Endodermal cell (in vitro differentiated cells): ENCODE measurements at places on chromosomes 11 and 22.

GRCh38 chr22:41657709-41658108 is 31.0 kb downstream of the SNU13 start:
- DNase-seq = no peak

- no peak for DNase-seq
Measured at GRCh38 chr11:75510004-75510722, 15.6 kb downstream of the GDPD5 start.

- no peak for DNase-seq
Measured at GRCh38 chr11:11757909-11758308, 83.9 kb upstream of the USP47 start.

DNA sequence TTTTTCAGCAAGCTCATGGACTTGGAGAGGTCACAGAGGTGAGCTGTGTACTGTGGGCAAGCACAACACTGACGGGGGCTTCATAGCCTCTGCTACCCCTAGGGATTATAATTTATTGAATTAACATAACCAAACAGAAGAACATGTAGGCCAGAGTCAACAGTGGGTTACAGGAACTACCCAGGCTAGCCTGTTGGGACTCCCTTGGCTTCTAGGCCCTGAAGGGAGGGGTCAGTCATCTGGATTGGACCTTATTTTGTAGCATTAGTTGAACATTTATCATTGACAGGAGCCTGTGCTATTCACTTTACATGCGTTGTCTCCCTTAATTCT is 56.9 kb downstream of the KREMEN1 start:
- DNase-seq = no peak

DNA sequence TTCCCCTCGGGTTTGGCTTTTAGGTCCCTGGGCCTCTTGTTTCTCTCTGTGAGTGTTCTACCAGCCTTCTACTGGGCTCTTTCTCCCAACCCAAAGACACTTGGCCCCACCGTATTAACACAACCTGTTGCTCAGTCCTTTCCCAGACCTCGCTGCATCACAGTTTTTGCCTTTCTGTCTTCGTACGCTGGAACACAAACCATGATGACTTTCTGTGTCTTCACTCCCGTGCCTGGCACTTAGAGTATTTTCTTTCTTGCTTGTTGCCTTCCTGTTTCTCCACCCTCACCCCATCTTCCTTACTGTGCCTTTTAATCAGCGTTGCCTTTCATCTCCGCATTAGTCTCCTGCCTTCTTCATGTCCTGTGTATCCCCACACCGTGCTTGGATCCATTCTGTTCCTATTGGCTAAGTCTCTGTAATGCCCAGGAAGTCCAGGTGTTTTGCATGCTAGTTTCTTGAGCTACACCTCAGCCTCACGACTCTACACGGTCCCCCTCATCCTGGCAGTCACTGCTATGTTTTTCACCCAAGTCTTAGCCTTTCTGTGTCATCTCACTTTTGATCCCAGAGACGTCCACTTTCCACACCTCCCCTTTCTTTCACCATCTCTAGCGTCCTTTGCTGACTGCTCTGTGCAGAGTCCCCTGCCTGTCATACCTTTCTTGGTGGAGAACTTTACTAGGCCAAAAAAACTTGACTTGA is 1.6 kb downstream of the MARK2 start:
- DNase-seq = no peak

DNA sequence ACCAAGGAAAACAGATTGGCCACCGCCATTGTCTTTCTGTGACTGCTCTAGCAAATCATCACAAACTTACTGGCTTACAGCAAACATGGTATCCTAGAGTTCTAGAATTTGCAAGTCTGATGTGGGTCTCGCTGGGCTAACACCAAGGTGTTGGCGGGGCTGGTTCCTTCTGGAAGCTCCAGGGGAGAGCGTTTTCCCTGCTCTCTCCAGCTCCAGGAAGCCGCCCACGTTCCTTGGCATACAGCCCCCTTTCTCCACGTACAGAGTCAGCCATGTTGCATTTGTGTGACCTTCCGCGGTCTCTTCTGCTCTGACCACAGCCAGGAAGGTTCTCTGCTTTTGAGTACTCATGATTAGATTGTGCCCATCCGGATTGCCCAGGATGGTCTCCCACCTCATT is 27.5 kb downstream of the TBC1D22A start:
- DNase-seq = peak; percentile 47

DNA sequence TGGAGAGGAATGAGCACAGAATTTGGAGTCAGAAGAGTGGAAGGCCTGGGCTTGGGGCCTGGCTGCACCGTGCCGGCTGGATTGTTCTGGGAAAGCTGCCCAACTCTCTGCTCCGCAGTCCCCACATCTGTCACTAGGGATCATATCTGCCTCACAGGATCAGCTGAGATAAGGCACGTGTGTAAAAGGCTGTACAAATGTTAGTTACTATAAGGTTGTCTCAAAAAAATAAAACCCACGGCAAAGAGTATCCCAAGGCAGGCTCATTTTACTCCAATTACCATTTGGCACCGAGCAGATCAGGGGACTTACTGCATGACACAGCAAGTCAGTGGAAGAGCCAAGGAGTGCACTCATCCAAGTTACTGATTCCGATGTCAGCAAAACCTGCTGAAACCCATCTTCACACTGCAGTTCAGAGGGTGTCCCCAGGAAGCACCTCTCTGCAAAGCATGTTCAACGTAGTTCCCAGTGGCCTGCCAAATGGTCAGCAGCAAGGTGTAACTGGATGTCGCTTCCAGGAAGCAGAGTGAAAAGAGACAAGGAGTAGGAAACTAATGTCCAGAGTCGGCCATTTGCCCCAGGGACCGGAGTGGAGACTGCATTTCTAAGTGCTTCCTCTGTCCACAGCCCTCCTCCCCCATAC is 18.1 kb upstream of the MRTFA start:
- peak; percentile 73 for DNase-seq

DNA sequence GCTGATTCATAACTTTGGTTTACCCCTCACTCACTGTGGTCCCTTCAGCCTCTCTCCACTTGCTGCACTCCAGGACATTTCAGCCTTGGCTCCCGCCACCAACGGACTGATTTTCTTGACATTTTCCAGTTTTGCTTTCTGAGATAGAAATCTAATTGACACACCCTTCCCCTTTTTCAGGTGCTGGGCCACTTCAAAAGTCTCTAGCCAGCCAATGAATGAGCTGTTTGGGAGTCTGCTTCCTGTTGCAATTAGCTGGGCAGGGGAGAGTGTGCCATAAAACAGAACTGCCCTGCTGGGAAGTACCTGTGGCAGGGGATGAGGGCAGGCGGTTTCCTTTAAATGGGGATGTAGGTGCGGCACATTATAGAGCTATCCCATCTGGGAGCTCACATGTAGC is 21.1 kb upstream of the PLET1 start:
- DNase-seq = no peak

DNA sequence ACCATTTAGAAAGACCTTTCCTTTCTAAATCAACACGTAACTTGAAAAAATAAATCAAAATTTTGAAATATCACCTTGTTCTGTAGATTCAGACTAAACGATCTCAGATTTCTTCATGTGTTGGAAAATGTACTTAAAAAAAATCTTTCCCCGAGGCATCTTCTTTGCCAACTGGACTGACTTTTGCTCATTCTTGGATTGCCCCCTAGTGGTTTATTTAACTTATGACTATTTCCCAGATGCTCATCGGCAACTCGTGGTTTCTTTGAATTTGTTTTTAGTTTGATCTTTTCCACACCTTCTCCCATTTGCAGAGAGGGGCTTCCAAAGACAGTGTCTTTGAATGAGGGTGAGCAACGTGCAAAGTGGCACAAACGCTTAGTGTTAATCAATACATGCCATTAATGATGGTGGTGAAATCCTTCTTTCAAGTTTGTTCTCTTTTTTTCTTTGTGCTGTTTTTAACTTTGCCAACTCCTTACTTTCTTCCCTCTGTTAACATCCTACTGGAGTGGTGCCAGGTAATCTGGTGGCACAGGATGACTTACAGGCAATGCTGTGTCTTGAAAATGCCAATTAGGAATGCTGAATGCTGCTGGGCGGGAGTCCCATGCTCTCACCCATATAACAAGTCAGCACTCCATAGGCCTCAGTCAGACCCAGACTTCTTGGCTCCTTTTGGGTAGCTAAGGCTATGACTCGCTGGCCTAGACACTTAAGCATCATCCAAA is 18.3 kb downstream of the PRSS23 start:
- no peak for DNase-seq

- DNase-seq = no peak
Measured at GRCh38 chr11:35389897-35390465, 29.4 kb downstream of the SLC1A2 start.

DNA sequence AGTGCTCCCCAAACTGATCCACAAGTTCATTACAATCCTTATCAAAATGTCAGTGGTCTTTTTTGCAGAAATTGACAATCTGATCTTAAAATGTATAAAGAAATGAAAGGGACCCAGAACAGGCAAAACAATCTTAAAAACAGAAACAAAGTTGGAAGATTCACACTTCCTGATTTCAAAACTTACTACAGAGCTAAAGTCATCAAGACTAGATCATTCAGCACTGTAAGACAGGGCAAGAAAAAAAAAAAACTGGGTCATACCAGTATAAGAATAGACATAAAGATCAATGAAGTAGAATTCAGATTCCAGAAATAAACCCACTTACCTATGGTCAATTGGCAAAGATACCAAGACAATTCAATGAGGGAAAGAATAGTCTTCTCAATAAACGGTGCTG is 4.5 kb upstream of the STK33 start:
- no peak for DNase-seq

DNA sequence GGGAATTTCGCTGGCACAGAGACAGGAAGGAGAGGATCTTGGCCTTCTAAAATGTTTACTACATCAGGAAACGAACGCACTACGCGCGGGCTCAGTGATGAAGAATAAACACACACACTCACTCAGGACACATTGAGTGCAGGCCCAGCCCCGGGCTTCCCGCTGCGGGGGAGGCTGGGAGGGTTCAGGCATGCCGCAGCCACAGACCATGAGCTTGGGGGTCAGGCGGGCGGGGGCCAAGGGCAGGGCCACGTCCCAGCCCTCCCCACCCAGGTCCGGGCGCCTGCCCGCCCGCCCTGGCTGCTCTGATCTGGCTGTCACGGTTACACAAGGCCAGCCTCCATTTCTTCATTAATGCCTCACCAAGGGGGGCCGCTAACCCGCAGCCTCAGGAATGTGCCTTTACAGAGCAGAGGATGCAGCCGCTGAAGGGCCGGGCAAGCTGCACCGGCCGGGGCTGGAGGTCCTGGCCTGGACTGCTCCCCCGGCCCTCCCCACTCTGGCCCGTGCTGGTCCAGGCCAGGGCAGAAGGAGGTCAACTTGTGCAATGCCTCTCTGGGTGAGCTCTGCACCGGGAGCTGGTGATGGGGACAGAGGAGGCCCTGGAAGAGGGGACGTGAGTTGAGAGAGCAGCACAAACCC is 41.7 kb downstream of the IGF2 start:
- peak; percentile 91 for DNase-seq

DNA sequence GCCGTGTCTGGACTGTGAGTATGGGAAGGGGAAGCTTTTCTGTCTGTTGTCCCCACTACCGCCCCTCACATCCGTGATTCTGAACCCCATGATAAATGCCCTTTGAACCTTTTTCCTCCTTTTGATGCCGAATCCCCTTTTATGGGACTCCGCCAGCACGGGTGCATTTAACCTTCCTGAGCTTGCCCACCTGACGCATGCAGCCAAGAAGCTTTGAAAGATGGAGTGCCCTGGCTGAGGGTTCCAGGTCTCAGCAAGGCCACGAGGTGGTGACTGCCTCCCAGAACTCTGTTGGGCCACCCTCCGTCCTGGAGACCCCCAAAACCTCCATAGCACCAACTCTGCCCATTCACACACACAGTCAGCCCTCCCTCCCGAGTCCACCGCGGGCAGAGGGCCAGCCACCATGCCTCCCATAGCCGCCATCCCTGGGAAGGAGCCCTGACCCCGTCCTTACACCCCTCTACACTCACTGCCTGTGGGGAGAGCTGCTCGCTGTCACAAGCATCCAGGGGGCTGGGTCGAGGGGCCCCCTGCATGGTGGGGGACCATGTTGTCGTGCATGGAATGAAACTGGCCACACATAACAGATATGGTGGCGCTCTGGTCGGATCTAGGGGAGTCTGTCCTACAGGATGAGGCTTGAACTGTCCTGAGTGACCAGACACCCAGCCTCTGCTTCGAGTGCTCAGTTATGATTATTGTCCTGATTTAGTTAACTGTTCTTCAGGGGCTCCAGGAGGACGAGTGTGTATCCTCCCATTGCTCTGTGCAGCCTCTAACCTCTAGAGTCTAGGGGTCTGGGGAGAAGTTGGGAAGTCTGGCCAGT is 822 bp upstream of the COMT start:
- no peak for DNase-seq

GRCh38 chr11:120096369-120097191 is 41.3 kb downstream of the TRIM29 start:
- DNase-seq = peak; percentile 82
